Central memory CD8-positive, alpha-beta T cell (primary cell): ENCODE measurements at places on chromosomes 12 and 14.

DNA sequence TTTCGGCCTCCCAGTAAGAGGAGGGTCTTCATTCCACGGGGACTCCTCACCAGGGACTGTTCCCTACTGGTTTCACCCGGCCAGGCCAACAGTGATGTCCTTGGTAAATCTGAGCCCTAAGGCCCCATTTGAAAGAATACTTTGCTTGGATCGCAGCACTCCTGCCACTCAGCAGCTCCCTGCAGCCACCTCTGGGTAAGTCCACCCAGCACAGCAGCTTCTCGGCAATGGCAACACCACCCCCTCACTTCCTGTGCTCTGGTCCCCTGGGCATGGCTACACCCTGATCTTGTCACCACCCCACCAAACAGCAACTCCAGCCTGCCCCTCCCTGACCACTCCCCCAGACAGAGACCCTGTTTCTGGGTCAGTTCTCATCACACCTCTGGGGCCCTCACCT, 100.3 kb downstream of the SETD3 start:
- DNase-seq = no peak

DNA sequence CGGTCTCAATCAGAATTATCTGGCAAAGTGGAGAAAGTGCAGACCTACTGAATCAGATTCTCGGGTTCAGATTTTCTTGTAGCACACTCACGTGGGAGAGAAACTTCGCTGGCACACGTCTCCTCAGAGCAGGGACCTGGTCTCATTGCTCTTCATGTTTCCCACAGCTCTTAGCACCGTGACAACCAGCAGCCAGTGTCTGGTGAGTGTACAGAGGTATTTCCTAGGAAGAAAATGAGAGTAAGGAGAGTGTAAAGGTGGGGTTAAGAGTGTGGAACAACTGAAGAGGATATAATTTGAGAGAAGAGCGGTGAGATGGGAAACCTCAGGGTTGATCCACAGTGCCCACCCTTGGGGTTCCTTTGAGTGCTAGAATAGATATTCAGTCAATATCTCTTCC, 89.2 kb downstream of the ARF6 start:
- DNase-seq = no peak

DNA sequence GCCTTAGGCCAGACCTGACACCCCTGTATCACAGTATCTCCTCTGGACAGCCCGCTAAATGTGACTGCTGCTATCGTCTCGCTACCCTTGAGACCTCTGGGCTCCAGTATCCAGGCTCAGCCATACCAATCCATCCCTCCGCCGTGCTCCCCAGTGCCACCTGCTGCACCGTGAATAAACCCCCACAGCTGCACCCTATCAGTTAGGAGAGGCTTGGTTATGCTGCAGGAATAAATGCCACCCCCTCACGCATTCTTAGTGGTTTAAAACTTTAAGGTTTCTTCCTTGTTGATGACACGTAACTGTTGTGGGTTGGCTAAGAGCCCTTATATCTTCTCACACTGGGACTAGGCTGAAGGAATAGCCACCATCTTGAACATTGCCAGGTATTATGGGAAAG, 12.1 kb downstream of the CCDC63 start:
- DNase-seq = no peak

DNA sequence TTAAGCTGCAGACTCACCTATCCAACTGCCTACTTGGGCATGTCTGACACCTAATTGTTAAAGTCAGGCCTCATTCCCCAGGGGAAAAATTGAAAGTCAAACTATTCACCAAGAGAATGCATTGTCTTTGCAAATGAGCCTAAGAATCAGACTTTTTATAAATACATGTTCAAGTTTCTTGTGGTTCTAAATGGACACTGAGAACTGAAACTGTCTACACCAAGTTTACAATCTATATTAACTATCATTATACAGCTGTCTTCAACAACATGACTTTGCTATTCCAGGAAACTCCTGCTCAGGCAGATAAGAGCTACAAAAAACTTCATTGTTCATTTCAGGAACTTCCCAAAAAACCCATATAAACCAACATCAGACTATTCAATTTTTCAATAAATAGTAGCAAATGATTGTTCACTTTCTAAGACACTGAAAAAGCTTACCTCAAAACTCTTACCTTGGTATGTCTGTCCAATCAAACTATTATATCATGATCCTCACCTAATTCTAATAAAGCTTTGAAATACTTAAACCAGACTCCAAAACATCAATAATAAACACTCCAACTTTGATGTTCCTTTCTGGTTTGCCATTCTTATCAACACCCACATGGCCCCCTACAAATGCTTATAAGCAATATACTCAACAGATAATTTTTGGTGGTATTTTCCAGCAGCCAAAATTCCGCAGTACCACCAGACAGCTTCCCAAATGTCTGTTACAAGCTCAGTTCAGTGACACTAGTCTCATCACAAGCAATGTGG, 24.2 kb downstream of the CDK17 start:
- DNase-seq = no peak

DNA sequence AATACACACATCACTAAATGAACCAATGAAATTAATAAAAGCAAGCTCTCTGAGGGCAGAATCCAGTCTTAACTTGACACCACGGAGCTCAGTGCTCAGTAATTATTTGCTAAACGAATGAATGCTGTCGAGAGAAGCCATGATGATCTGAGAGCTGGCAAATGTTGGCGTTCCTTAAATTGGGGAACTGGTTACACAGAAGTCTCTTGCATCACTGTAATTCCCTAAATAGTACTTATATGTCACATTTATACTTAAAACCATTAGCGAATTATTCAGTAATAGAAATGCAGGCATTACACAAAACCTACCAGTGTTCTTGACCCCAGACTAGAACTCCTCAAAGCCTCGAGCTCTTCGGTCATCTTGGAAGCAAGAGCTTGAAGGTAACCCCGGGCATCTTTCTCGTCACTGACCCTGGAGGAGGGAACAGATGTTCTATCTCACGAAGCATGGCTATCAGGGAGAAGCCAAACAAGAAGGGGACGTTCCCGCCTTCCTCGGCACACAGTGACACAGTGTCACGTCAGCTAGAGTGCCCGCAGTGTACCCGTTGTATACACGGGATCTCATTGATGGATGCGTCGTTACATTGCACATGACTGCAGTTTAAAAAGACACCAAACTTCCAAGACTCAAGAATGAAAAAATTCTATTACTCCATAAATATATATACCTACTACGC, 43.6 kb downstream of the AMN start:
- no peak for DNase-seq
